ENCODE measurements at places on chromosomes 11 and 22.

- DNase-seq, result no peak
Observed at GRCh38 chr11:71093783-71094182, 158.6 kb downstream of the SHANK2 start.

GRCh38 chr11:33195462-33196173 lies 34.3 kb upstream of the CSTF3 start:
- DNase-seq, result no peak

DNA sequence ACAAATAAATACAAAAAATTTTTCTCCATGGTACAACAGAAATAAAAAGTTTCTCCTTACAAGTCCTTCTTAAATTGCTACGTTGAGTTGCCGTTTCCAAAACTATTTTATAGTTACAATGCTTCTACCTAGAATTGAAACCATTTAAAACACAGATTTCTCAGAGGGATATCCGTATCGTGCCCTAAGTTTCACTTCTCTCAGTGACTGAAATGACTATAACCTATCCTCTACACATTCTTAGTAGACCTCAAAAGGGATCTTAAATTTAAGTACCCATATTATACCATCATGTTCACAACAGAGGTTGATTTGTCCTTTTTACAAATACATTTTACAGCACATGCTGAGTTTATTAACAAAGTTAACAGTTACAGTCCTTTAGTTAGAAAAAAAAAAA lies 44.1 kb downstream of the USP28 start:
- no peak for DNase-seq

- DNase-seq, result no peak
Observed at GRCh38 chr11:27996066-27996465, 111.9 kb downstream of the KIF18A start.

DNA sequence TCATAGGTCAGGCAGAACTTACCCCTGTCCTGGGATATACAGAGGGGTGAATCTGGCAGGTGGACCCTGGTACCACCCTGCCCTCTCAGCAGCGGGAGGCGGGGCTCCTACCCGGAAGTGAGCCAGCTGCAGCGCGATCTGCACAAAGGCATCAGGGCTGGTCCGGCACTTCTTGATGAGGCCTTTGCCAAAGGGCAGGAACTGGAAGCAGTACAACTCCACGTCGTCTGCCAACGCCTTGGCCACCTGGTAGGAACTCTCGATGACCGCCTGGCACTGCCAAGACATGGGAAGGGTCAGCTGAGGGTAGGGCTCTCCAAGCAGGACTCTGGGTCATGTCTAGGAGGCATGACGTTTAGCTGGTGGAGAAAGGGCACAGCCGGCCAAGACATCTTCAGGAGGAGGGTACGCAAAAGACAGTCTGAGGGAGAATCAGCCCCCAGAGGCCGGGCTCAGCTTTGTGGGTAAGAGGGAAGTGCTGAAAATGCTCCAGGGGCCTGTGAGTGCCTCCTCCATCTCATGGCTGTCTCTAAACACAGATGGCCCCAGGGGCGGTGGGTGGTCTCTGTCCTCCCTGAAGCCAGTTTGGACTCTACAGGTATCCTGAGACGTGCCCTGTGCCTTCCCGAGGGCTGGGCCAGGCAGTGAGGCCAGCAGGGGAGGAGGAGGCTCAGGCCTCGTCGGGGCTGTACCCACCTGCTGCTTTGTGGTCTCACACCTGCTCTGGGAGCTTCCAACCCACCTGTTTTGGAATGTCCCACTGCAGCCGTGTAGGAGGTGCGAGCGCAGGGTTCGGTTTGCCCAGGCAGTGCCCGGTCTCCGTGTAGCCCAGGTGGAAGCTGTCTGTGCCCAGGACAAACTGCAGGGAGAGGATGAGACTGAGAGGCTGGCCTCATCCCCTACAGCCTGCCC lies 6.7 kb downstream of the CPT1B start:
- DNase-seq, result no peak

GRCh38 chr11:20008871-20009644 lies 151.2 kb downstream of the DBX1 start:
- DNase-seq, result no peak

DNA sequence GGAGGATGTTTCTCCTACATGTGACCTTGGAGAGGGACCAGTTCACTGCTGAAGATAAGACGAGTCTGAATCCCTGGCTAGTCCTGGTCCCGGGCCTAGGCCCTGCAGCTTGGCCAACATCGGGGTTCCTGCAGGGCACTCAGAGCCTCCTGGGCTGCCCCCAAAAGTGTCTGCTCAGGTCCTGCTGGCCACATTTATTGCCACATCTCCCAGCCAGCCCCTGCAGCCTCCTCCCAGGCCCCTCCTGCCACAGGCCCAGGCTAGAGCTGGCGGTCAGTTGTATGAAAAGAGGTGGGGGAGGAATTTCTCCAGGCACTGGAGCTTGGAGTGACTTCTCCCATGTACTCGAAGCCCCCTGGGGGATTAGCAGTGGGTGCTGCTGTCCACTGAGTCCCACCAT lies 56.5 kb upstream of the PPARA start:
- DNase-seq, result no peak

- no peak for DNase-seq
Observed at GRCh38 chr22:17866127-17866526, 91.9 kb upstream of the BID start.

GRCh38 chr22:42918500-42918899 lies 61.4 kb upstream of the ARFGAP3 start:
- DNase-seq, result no peak

GRCh38 chr11:36229091-36229705 lies 60.0 kb downstream of the COMMD9 start:
- no peak for DNase-seq

GRCh38 chr11:15770798-15771414 lies 585.4 kb downstream of the SOX6 start:
- DNase-seq, result peak; percentile 51

DNA sequence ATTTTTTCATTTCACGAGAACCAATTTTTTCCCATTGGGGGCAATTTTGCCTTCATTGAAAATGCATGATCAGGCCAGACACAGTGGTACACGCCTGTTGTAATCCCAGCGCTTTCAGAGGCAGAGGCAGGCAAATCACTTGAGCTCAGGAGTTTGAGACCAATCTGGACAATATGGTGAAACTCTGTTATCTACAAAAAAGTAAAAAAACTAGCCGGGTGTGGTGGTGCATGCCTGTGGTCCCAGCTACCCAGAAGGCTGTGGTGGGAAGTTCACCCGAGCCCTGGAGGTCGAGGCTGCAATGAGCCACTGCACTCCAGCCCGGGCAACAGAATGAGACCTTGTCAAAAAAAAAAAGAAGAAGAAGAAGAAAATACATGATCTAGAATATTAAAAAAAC lies 19.2 kb upstream of the UPK3A start:
- DNase-seq, result no peak

- DNase-seq, result peak; percentile 98
Observed at GRCh38 chr22:50481440-50482106, at the start of gene ADM2. Gene ADM2, plus strand, starts transcription at chr22:50481543. Its CDS starts 305 bp downstream, at chr22:50481848.

DNA sequence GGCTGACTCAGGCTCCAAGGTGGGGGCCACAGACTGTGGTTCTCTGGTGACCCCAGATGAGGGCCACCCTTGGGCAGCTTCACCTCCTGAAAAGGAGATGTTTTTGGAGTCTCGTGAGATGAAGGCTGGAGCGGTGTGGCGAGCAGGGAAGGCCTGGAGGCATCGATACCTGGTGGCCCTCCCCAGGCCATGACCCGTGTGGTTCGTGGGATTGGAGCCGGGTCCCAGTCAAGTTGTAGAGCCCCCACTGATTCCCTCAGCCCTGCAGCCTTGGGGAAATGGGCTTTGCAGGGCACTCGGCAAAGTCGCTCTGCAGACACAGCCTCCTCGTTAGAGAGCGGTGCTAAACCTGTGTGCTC lies 1083.4 kb downstream of the BRD1 start:
- no peak for DNase-seq

GRCh38 chr11:10693509-10694081 lies at the start of gene IRAG1:
Gene IRAG1, minus strand, starts transcription at chr11:10693755. Its CDS starts 153 bp downstream, at chr11:10693602.
- no peak for DNase-seq

GRCh38 chr22:34239421-34239820 lies 319.1 kb upstream of the LARGE1 start:
- no peak for DNase-seq

DNA sequence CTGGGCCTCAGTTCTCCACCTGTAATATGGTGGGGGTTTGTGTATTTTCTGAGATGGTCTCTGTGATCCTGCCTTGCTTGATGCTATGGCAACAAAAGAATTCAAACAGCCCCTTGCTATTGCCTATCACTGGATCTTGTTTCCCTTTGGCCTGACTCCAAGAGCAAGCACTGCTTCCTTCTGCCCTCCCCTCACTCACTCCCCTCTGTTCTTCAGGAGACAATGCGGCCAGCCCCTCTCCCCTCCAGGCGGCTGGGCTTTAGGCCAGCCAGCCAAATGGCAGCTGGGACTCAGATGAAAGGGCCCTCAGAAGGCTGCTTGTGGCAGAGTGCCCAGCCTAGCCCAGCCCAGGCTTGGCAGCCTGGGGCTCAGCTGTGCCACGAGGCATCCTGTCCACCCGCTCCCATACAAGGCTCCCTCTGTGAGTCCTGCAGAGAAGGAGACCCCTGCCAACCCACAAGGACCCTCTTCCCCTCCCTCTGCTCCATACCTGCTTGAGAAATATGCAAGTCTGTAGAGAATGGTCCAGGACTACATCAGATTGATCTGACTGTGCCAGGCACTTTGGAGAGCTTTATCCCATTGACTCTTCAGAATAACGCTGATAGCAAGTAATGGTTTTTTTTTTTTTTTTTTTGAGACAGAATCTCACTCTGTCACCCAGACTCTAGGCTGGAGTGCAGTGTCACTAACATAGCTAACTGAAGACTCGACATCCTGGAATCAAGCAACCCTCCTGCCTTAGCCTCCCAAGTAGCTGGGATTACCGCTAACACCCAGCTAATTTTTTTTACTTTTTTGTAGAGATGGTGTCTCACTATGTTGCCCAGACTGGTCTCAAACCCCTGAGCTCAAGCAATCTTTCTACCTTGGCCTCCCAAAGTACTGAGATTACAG lies 7.6 kb upstream of the KCTD14 start:
- DNase-seq, result no peak

GRCh38 chr11:40241524-40242051 lies 1217.9 kb downstream of the LRRC4C start:
- no peak for DNase-seq

- DNase-seq, result no peak
Observed at GRCh38 chr11:6648501-6648900, 7.1 kb downstream of the DCHS1 start.

DNA sequence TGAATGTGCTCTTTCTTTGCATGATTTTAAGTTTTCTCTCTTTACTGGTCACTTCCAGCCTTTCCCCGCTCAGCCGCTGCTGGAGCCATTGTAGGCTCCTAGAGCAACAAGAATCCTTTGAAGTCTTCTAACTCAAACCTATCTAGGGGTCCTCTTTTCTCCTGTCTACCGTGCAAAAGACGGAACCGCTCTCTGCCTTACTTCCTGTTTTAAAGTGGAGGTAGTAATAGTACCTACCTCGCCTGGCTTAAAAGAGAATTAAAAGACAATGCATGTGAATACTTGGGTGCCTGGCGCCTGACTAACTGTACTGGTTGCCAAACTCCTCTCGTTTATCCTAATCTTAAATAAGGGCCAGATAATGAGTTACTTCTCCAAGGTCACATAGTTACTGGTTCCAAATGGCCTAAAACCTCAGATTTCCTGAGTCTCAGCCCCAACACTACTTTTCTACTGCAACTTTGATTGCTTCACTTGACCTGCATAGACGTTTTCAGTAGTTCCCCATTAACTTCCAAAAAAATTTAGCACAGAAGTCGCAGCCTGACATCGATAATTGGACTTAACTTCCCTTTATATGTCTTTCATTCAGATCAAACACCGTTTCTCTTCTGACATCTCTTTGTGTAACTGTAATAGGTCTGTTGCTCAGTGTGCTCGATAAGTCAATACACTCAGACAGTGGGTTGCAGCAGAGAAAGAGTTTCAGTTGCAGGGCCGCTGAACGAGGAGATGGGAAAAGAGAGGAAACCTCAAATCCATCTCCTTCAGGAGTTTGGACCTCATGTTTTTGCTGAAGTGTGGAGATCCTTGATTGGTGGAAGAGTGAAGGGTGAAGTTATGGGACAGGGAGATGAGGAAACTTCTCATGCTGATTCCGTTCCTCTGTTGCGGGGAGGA lies 891 bp downstream of the SAMM50 start:
- no peak for DNase-seq

DNA sequence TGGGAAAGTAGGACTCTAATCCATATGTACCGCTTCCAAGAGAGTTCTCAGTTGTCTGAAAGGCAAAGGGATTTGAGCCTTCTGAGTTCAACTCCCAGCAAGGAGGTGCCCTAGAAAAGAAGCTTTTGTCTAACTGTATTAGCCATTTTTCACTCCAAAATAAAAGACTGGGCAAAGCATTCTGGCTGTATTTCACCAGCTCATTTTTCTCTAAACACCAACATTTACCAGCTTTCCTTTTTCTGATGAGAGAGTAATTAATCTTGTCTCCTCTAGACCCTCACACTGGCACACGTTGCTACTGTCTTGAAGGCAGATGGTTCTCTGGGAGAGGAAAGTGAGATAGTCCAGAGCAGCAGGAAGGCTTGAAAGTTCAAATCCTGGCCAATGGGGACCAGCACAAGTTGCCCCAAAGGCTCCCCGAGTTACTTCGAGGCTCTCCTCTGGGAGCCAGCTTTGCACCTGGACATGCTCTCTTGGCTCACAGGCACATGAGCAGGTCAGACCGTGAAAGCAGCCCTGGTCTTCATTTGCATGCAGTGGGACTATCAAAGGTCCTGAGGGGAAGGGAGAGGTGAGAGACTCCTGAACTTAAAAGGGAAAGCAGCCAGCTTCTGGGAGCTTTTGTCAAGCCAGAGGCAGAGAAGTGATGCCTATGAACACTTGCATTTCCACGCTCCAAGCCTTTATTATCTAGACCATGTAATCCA lies 100.0 kb downstream of the NTM start:
- no peak for DNase-seq

GRCh38 chr22:40844951-40845350 lies 11.5 kb downstream of the ST13 start:
- DNase-seq, result no peak

Data from HuH-7 (cell line).